ENCODE measurements at places on chromosomes 7 and 10.

DNA sequence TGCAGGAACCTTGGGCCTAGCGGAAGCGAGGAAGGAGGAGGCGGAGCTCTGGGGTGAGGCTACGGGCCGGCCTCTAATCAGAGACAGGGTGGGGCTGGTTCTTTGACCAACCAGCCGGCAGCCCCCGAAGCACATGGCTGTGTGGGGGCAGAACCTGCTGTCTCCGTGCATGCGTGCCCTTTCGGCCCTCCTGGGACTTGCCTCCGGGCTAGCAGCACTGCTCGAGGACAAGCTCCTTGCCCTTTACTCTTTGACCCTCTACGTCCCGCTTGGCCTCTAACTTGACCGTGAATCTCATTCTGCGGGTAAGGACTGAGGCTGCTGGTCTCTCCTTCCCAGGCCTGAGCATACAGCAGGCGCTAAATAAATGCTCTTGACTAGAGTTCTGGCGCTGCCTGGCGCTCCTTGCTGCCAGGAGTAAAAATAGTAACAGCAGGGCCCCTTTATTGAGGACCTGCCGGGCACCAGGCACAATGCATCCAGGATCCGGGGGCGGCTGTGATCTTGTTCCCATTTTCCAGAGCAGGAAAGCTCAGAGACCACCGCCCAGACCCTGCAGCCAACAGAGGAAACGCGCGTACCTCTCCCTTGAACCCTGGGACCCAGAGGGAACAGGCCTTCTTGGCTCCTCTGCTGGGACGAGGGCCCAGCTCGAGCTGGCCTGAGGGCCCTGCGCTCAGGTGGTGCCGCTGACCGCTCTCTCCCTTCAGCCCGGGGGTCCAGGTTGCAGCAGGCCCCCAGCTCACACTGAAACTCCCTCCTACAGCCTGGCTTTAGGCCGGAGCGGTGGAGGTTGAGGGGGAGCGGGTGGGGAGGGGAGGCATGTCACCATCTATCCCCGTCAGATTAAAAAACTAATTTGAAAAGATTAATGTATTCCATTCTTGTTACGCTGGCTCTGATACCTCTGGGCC is 2.7 kb upstream of the COMTD1 start:
- H3K27ac ChIP-seq, result no peak overlapping the region
- H3K4me1 ChIP-seq, result no peaks in the 10 kb centered on the region
- no peak overlapping the region for H3K4me3 ChIP-seq

DNA sequence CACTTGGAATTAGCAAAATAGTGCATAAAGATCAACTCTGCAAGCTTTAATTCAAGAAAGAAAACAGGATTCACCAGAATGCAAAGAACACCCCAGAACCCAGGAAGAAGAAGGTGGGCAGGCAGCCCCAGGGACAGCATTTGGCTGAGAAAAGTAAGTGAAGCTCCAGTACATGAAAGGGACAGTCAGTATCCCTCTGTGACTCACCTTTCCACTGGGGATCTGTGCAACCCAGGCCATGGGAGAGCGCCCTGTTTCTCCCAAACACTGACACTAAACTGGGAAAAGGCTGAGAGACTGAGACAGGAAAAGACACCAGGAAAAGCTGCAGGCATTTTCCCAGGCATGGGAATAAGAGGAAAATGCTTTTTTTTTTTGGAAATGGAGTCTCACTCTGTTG is 28.2 kb downstream of the SNX13 start:
- ATAC-seq, result no peak
- H3K4me1 ChIP-seq, result no peaks in the 10 kb centered on the region
- H3K27ac ChIP-seq, result no peak overlapping the region
- H3K4me3 ChIP-seq, result no peak overlapping the region
- H3K36me3 ChIP-seq, result no peaks in the 10 kb centered on the region
- no peaks in the 10 kb centered on the region for H3K27me3 ChIP-seq

DNA sequence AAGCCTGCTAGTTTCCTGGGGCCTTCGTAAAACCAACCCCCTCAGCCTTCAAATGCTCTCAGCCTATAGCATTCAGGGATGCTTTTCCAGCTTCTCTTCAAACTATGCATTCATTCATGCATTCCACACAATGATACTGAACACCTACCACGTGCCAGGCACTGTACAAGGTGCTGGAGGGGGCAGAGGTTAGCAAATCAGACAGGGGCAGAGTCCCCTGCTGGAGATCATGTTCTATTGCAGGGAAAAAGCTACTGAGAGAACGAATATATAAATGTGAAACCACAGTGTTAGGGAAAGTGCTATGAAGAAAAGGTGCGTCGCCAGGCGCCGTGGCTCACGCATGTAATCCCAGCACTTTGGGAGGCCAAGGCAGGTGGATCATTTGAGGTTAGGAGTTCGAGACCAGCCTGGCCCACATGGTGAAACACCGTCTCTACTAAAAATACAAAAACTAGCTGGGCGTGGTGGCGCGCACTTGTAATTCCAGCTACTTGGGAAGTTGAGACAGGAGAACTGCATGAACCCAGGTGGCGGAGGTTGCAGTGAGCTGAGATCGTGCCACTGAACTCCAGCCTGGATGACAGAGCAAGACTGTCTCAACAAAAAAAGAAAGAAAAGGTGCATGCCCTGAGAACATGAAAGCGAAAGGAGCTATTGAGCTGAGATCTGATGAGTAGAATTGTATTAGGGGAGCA is 64.6 kb upstream of the CALN1 start:
- H3K4me1 ChIP-seq, result no peaks in the 10 kb centered on the region
- no peak overlapping the region for H3K27ac ChIP-seq
- no peak for ATAC-seq
- no peak overlapping the region for H3K4me3 ChIP-seq
- H3K27me3 ChIP-seq, result no peaks in the 10 kb centered on the region

DNA sequence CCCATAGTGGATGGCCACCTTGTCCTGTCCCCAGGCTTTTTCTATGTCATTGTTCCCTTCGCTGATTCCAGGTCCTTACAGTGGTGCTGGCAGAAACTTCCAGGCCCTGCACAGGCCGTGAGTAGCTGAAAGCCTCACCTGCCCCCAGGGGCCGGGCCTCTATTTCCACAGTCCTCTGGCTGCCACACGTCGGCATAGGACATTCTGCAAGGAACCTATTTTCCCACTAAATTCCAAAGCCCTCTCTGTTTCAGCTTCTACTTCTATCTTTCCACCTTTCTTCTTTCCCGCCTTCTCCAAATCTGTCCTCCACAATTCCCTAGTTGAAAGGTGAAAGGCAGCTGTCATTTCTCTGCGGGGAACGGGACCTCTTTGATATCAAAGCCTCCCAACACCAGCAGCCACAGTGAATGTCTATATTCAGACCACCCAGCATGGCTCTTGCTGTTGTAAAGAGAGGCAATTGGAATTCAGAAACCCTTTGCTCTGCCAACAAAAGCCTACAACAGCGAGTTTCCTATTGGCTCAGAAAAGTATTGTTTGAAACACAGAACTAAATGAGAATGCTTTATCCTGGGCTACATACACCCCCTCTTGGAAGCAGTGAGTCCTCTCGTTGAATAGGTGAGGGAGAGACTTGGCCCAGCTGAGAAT is 607.7 kb downstream of the GALNT17 start:
- H3K4me1 ChIP-seq, result no peaks in the 10 kb centered on the region
- no peak overlapping the region for H3K4me3 ChIP-seq
- H3K27ac ChIP-seq, result no peak overlapping the region
- no peak for ATAC-seq
- peaks cover 9% of the 10 kb centered on the region for H3K27me3 ChIP-seq

DNA sequence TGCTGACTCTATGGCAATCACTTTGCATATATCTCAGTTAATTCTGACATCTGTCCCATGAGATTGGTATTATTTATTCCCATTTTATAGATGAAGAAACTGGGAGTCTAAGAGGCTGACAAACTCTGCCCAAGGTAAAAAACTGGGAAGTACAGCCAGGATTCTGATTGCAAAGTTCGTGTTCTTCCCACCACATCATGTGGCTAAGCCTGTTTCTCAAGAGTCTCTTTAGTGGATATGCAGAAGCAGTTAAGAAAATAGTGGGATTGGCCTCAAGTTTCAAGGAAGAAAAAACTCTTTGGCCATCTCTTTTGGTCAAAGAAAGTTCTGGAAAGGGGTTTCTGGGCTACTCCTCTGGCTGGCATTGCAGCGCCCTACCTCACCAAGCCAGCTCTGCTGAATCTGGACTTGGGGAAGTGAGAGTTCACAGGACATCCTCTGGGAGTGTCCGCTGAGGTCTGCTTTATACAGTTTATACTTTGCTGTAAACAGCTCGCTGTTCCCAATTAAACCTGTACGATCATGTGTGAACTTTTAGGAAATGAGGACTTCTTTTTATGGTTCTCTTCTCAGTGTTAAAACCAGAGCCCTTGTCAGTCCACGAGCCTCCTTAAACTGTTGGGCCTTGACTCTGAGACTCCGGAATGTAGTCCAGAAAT is 12.2 kb upstream of the BMPR1A start:
- H3K36me3 ChIP-seq, result no peaks in the 10 kb centered on the region
- H3K4me3 ChIP-seq, result no peak overlapping the region
- no peaks in the 10 kb centered on the region for H3K27me3 ChIP-seq

Data from gastroesophageal sphincter (tissue), 4 donors.